OCI-LY7 (cell line): ENCODE measurements at places on chromosomes 3 and 15.

DNA sequence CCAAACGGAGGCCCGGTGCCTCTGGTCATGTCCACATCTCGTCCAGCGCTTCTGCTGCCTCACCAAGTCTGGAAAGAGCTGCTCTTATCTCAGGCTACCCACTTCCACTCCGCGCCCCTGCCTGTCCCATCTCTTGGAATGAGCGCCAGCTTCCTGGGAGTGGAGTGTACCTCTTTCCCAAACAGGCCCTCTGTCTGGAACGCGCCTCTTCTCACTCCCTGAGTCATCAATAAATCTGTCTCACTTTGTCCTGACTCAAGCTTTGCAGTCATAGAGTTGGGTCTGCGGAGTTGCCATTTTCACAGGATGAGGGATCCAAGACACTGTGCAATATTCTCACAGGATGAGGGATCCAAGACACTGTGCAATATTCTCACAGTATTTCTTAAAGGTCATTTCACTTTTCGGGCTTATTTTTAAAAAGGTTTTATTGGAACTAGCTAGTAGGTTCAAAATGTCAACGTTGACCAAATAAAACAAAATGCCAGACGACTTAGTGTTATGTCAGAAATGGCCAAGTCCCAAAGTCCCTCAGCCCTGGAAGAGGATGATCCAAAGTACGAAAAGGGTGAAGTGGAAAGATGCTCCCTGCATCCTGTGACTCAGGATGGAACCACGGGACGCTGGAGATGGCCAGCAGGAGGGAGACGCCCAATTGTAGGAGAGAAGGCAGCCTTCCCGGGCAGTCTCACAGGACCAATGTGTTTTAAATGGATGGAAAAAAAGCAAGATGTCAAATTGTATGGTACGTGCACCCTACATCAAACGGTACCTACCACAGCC is 81.1 kb downstream of the CHSY1 start:
- no peak for DNase-seq

GRCh38 chr15:73873889-73874511 is 636 bp downstream of the TBC1D21 start:
- DNase-seq, result peak; percentile 64

- no peak for DNase-seq
These were observed 40.3 kb downstream of the KCNAB1 start for GRCh38 chr3:156160647-156161046.

GRCh38 chr3:101701696-101702634 is 15.4 kb upstream of the RPL24 start:
- peak; percentile 45 for DNase-seq
